ENCODE measurements at places on chromosomes 3 and 15. TPM values are rescaled to one million over a fixed set of nuclear protein-coding genes. Genes with fewer than 3 reads are reported as not detected.
A peak's percentile ranks its signal among the peaks of the same experiment; 100 is the strongest.

DNA sequence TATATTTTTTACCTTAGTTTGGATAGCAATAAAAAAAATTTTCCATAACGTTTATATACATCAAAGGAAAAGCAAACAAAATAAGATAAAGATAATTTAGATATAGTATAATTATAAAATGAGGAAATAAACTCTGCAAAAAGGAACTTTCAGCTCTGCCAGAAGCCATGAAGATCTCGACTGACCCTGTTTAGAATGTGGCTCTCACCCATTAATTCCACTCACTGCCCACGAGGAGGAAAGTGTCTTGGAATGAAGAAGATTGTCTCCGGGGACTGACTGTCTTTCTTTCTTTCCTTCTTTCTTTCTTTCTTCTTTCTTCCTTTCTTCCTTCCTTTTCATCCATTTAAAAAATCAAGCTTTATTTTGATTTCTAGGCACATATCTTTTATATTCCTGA lies 20.1 kb upstream of the PRR20G start:
- DNase-seq: no peak

DNA sequence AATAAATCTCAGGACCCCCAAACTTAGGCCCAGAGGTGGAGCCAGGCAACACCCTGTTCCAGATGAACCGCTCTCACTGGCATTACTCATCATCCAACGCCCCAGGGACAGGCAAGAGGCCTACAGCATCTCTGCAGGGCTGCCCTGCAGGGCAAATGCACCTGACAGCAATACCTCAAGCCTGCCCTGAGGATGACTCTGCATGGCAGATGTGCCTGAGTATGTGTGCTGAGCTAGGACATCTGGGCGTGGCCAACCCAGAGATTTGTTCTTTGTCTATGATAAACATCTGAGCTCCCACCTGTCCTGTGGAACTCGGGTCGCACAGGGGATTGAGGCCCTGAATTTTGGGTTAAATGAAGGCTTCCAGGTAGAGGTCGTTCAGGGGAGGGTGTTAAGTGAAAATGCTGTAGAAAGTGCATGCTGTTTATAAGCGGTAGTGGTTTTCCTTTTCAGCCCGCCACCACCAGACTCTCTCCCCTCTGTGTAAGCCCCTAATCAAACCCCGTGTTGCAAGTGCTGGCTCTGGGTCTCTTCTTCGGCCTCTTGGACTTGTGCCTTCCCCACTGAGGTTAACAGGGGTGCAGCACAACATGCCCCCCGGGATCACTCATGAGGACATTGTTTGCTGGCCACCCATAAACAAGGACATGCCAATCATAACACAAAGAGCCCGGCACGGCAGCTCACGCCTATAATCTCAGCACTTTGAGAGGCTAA lies 92.3 kb downstream of the ATP10A start:
- DNase-seq: no peak

DNA sequence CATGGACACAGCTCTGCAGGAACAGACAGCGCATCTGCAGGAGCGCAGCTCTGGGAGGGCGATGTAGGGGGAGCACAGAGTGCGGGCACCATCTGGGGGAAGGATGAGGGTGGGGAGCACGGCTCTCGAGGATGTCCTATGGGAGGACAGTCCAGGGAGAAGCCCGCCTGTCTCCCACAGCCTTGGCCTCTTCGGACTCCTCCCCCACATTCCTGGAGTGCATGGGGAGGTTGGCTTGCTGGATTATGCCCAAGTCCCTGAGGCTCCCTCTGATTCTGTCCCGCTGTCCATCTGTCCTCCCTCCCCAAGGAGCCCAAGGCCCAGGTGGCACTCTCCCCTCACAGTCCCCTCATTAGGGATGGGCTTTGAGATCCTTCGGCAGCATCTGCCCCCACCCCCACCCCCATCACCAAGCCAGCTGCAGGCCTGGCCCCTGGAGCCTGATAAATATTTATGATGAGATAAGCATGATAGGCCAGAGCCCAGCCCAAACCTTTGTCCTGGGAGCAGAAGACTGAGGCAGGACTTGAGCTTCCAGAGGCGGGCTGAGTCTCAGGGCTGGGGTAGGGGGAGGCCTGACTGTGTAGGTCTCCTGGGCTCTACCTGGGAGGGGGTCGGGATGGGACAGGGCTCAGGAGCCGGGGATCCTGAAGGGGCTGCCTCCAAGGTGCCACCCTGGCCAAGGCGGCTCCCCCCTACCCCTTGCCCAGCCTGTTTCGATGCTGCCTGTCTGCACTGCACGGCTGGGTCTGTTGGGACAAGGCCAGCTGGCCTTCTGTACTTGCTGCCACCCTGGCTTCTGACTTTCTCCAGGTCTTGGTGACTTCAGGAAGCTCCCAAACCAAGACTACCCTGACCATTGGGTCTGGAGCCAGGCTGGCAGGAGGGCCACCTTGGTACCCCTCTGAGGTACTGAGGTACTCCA lies 28.6 kb upstream of the SEMA3F start:
- DNase-seq: no peak

DNA sequence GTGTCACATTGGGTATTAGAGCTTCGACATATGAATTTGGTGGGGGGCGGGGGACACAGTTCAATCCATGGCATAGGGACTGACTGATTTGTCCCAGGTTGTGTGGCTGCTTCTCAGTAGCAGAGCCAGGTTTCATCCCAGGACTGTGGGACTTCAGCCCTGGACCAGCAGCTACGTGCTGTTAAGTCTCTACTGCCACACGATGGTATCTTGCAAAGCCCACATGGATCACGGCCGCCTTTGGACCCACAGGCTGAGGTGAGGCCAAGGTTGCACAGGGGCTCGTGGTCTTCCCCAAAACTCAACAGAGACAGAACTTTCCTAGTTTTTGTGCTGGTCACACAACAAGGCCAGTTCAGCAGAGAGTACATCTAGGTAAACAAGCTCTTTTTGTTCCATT lies 97.4 kb downstream of the LRRK1 start:
- DNase-seq: no peak

- DNase-seq: peak; percentile 92
Observed at GRCh38 chr15:38868326-38869114, 303.9 kb upstream of the RASGRP1 start.

DNA sequence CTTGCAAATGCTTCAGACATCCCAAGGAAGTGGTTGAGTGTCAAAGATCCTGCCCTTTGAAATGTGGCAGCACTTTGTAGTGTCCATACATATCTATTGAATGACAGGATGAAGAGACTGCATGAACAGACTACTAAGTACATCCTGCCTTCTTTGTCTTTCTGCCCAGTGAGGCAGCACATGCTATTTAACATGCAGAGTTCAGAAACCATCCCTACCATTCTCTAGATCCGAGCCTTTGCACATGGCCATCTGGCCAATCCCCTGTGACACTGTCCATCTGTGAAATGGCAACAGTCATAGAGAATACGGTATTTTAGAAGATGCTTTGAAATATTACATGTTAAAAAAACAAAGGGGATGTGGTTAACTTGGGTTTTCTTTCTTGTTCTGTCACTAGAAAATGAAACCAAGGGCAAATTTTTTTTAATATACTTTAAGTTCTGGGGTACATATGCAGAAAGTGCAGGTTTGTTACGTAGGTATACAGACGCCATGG lies 519.6 kb downstream of the NTRK3 start:
- DNase-seq: no peak

DNA sequence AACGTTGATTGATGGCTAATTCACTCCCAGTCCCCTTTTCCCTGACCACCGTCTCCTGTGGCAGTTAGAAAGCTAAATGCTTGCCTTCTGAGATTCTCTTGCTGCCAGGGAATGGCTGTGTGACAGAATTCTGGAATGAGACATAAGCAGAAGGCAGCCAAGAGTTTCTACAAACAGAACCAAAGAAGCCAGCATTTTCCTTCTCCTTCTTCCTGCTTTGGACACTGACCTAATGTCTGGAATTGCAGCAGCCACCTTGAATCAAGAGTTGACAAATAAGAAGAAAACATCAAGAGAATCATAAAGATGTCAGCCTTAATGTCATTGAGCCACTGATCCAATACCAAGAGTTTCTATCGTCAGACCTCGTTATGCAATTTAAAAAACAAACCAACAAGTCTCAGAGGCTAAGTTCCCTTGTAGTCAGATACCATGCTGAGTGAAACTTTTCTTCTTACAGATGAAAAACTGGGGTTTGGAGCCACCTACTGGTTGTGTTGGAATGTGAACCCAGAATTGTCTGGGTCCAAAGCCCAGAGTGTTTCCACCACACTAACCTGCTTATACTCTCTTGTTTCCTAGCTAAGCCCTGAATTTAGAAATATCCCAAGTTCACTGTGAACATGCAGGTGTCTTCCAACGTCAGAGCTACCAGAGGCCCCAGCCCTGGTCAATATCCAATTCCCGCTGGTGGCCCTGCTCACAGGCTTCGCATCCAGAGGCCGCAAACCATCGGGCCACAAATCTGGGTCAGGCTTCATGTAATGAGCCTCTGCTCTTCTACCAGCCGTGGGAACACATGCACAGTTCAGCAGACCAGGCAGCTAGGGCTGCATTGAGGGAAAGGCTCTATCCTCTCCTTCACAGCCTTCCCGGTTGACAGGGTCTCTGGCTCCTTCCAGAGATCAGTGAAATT lies 42.5 kb downstream of the MCF2L2 start:
- peak; percentile 30 for DNase-seq

DNA sequence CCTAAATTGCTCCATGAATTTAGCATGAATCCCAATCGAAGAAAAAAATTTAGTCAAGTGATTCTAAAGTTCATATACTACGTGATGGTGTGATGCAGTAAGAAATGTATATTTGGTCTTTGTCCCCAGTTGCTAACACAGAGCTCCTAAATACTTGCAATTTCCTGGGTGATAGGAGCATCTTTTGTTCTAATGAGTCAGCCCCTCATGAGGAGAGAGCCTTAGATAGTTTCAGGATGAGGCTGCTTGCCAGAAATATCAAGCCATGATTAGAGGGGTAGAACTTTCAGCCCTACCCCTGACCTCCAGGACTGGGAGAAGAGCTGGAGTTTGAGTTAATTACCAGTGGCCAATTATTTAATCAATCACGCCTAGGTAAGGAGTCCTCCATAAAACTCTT lies 170.2 kb downstream of the PDE8A start:
- DNase-seq: no peak

- DNase-seq: no peak
Observed at GRCh38 chr3:40850861-40851260, 326.1 kb downstream of the ZNF621 start.

GRCh38 chr3:126537116-126537729 lies 13.3 kb downstream of the CHST13 start:
- no peak for DNase-seq

DNA sequence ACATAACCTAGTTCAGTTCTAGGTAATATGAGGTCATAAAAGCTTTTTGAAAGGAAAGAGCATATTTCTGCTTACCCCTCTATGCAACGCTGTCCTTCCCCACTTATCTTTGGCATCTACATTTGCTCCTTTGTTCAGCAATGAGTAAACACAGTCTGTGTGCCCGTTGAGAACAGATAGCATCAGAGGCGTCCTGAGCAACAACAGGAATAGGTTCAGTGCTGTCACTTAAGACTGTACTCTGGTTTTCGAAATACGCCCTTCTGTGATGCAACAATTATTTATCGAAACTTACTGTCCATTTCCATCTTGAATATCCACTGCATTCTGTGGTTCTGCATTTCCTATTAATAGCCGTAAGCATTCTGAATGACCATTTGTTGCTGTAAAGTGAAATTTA lies 84.4 kb downstream of the BTD start:
- no peak for DNase-seq

DNA sequence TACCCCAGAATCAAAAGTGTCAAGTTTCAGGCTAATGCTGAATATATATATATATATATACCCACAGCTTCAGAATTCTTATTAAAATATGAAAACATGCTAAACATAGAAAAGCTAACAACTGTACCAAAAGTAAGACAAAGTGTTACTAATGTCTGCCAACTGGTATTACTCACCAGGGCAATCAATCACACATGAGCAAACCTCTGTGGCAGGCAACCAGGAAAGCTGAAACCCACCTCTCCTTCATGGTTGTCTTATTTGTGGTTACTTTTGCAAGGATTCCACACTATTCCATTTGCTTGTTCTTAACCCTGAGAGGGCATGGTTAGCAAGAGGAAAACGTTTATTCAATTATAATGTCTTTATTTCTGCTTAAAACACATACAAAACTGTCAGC lies 512.3 kb upstream of the MDFIC2 start:
- DNase-seq: no peak

DNA sequence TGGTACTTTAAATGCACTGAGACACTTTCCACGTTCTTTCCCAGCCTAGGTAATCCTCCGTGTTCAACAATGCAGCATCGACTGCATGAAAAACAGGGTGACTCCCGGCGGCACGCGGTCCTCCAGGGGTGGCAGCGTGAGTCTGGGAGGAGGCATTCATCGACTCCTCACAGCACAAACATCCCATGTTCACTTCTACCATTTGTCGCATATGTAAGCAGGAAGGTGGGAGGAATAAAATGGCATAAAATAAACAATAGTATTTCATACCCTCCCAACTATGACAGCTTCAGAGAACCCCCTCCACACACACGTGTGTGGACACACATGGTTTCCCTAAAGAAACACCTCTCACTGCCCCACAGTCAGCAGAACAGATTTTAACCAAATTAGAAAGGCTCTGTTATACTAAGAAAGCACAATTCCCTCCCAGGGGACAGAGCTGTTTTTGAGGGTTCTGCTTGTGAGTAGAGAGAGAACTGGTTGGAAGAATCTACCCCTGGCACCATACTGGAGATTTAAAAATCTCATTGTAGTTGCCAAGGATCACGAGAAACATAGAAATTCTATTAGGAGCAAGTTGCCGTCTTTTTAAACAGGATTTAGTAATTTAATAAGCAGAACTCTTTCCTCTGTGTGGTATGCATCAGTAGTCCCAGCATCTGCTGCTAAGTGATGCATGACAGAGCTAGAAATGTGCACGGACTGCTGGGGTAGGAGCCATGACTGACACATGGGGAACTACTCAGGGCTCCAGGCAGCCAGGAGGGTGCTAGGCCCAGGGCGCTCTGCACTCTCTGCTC lies 6.0 kb downstream of the FAM43A start:
- peak; percentile 22 for DNase-seq

Gene SLC22A13
- total RNA-seq: not detected

Gene LRRIQ4
- not detected for total RNA-seq

Gene TMEM108
- total RNA-seq: 1.4 TPM

Gene IL17RC
- 33.2 TPM for total RNA-seq

Measured in epithelial cell of proximal tubule (primary cell).